ENCODE measurements at places on chromosomes 3 and 15. TPM values are rescaled to one million over a fixed set of nuclear protein-coding genes. Genes with fewer than 3 reads are reported as not detected.

The SLC15A2 gene
- not detected for total RNA-seq

DNA sequence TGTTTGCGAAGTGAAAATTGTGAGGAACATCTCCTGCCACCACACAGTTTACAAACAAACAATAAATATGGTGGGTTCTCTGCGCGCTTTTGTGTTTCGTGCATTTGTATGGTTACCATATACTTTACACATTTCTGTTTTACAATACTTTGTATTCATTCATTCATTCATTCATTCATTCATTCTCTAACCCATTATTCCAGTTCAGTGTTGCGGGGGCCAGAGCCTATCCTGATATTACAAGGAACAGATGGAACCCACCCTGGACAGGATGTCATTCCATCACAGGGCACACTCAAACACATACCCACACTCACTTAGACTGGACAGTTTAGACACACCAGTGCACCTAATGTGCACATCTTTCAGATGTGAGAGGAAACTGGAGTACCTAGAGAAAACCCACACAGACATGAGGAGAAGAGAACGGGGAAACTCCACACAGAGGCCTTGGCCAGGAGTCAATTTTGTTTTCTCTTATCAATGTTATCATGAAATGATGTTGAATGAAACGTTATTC lies 160.5 kb downstream of the FNDC3B start:
- no peak for DNase-seq

DNA sequence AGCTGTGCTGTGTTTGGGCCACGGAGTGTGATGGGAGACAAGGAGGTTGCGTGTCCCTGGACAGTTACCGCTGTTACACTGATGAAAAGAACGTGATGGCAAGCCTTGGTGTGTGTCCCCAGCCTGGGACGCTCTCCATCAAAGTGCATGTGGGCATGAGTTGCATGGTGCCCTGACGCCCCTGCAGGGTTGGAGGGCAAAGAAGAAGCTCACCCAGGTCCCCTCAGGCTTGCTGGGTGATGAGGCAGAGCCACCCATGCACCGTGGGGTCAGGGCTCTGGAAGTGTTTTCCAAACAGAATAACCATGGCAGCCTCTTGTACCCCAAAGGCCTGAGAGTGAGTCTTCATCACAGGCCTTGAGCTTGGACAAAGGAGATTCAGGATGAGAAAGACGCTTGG lies 189.2 kb downstream of the ATP10A start:
- no peak for DNase-seq

DNA sequence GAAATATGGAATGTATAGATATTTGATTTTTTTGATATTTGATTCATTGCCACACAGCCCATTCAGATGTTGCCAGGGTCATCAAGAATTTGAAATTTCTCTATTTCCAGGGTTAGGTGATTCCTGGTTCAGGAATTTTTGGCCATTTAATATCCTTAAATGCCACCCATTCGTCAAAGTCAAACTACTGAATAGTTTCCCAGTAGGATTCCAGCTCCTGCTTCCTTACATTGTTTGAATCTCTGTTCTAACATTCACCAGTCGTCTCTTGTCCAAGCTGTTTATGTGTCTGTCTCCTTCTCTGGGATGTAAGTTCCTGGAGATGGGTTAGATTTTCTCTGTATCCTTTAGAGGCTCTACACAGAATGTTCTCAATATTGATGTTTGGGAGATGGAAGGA lies 124.9 kb upstream of the TLE3 start:
- DNase-seq = no peak

- no peak for DNase-seq
Observed at GRCh38 chr15:79410237-79410636, 21.9 kb upstream of the MINAR1 start.

The MEGF11 gene
- 0.07 TPM for total RNA-seq

DNA sequence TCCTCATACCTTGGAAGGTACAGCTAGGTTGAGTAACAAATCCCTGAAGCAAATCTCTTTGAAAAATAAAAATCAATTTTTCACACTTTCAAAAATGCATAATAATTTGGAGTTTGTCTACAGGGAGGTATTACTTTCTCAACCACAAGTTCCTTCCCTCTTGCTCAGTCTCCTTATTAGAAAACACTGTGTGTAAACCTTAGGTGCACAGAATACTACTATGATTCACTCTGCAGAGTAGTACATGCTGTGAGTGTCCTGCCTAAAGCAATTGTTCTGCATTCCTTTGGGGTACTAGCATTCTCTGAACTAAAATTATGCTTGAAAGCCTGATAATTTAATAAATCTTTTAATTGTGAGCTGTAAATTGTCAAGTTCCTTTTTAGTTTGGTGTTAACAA lies 115.9 kb upstream of the EPHA3 start:
- DNase-seq = no peak

GRCh38 chr15:42933886-42934667 lies 13.5 kb upstream of the TTBK2 start:
- no peak for DNase-seq

DNA sequence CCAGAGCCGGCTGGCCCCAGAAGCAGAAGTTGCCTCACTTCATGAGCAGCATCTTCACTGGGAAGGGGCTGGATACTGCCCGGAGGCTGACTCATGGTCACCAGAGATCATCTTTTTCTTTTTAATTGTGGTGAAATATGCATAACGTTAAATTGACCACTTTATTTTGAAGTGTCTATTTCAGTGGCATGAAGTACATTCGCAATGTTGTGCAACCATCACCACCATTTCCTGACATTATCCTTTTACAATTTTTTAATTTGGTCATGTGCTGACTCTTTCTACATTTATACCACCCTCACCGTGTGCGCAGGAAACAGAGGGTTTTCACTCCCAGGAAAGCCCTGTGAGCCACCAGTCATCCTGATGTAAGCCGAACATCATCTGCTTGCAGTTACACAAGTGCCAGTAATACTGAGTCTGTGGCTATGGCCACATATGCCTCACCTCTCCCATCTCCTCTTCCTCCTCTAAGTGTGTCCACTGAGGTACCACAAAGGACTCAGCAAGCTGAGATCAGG lies 51.6 kb upstream of the ABHD17C start:
- peak; percentile 35 for DNase-seq

The GOLGA8Q gene
- total RNA-seq = 0.10 TPM

- DNase-seq = no peak
Observed at GRCh38 chr15:78449220-78449999, 11.4 kb downstream of the IREB2 start.

- DNase-seq = no peak
Observed at GRCh38 chr3:110318108-110318507, 753.5 kb upstream of the NECTIN3 start.

The CA12 gene
- total RNA-seq = 15.0 TPM

The GXYLT2 gene
- total RNA-seq = 8.0 TPM

- DNase-seq = no peak
Observed at GRCh38 chr3:3069723-3070122, 40.5 kb downstream of the IL5RA start.

The OPA1 gene
- total RNA-seq = 89.7 TPM

The CPN2 gene
- not detected for total RNA-seq

DNA sequence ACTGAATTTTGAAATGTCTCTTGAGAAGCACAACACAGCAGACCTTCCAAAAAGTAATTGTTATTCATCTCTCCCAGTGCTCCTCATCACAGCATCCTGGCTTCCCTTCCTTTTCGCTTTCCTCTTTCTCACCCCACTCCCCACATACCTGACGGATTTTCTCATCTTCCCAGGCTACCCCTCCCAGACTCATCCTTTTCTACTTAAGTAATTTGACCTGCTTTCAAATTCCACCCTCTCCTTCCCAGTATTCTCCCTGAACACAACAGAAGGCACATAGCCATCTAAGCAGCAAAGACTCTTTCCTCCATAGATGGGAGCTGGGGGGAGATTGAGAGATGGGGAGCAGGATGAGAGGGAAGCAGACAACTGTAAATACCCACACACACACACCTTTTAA lies 187.1 kb upstream of the STT3B start:
- DNase-seq = no peak

The EIF2B5 gene
- total RNA-seq = 85.0 TPM

The DAZL gene
- total RNA-seq = 0.07 TPM

DNA sequence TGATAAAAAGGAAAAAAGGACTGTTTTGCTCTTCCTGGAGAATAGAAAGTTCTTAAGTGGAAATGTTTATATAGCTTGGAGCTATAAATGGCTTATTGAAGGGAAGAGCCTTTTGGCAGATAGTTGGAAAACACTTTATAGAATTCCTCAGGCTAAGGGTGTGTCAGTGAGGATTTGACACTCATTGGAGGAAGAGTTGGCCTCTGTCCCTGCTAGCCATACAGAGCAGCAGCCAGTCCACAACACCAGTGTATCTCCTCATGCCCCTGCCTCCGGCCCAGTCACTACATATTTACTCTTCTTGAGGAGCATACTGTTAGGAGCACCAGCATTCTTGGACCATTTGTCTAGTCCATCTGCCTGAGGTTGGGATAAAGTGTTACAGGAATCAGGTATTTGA lies 36.2 kb downstream of the KLHL18 start:
- no peak for DNase-seq

The CPEB1 gene
- total RNA-seq = 0.94 TPM

The SATB1 gene
- total RNA-seq = 11.4 TPM

GRCh38 chr3:33687406-33688010 lies 30.5 kb downstream of the CLASP2 start:
- peak; percentile 46 for DNase-seq

- no peak for DNase-seq
Observed at GRCh38 chr3:30989276-30990030, 95.0 kb upstream of the GADL1 start.

GRCh38 chr15:68183616-68184315 lies 21.4 kb downstream of the CALML4 start:
- peak; percentile 7 for DNase-seq

DNA sequence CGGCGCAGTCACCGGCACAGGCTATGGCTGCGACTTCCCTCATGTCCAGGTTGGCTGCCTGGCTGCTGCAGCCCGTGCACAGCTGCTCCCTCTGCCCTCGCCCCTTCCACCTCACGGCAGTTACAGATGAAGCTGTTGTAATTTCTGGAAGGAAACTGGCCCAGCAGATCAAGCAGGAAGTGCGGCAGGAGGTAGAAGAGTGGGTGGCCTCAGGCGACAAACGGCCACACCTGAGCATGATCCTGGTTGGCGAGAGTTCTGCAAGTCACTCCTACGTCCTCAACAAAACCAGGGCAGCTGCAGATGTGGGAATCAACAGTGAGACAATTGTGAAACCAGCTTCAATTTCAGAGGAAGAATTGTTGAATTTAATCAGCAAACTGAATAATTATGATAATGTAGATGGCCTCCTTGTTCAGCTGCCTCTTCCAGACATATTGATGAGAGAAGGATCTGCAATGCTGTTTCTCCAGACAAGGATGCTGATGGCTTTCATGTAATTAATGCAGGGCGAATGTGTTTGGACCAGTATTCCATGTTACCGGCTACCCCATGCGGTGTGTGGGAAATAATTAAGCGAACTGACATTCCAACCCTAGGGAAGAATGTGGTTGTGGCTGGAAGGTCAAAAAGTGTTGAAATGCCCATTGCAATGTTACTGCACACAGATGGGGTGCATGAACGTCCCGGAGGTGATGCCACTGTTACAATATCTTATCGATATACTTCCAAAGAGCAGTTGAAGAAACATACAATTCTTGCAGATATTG lies 13.2 kb upstream of the GNB4 start:
- no peak for DNase-seq

- no peak for DNase-seq
Observed at GRCh38 chr3:59481776-59482400, 432.1 kb upstream of the CFAP20DC start.

DNA sequence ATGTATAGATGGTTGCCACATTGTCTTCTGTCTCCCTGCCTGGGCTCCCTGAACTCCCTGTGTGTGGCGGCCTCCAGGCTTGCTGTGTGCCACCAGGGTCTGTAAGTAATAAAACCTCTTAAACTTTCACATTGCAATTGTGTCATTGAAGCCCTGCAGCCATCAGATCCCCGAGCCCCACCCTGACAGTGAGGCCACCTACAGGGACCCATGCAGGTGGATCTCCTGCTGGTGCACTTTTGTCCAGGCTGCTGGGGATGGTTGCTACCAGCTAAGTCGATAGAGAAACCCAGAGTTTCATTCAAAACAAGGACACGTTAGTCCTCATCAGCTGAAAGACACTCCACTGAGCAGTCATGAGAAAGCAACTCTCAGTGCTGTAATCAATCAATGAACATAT lies 133.6 kb upstream of the PRICKLE2 start:
- DNase-seq = no peak

GRCh38 chr3:29263476-29263875 lies 17.4 kb upstream of the RBMS3 start:
- DNase-seq = no peak

DNA sequence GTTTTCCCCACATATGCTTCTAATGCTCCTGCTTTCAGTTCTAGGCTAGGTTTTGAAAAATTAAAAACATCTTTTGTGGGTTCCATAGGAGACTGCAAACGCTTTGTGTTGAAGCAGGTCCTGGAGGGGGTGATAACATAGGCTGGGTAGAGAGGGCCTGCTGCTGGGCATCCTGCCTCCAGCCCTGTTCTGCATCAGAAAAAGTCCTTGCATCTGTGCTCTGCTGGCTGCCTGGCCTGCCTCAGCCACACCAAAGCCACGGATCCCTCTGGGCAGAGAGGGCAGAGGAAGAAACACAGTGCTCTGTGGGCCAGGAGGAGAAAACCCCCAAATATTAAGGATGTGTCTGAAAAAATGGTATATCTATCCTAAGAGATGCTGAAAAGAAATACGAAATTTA lies 3.9 kb upstream of the ARPP21 start:
- DNase-seq = no peak

GRCh38 chr15:101459579-101460300 lies 29.8 kb downstream of the PCSK6 start:
- no peak for DNase-seq

DNA sequence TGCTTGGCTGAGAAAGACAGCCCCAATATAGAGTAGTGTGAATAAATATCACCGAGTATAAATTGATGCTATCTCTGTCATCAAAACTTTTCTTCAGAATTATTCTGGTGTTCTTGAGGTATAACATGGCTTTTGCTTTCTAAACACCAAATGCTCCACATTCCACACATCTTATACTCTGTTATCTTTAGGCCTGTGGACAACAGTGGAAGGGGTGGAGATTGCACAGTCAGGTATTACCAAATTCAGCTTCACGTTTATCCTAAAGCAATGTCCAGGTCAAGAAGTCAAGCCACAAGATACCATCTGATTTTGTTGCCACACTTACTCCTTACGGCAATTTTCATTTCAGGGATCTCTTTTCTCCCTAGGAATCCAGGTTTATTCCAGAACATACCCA lies 394.8 kb downstream of the SI start:
- DNase-seq = no peak

The CHSY1 gene
- 26.1 TPM for total RNA-seq

- DNase-seq = peak; percentile 15
Observed at GRCh38 chr15:77836121-77836692, 203.5 kb upstream of the LINGO1 start.

The TM4SF4 gene
- not detected for total RNA-seq

The TYRO3 gene
- total RNA-seq = 32.4 TPM

The ARGFX gene
- total RNA-seq = not detected

- DNase-seq = peak; percentile 48
Observed at GRCh38 chr3:115040673-115041286, 106.3 kb downstream of the ZBTB20 start.

- DNase-seq = no peak
Observed at GRCh38 chr3:139814646-139815045, 120.3 kb upstream of the CLSTN2 start.

Measured in HT1080 (cell line).